ENCODE measurements at places on chromosomes 1 and 21.
A peak's percentile ranks its signal among the peaks of the same experiment; 100 is the strongest.

- no peak for DNase-seq
Measured at GRCh38 chr1:197782722-197783360, 7.6 kb upstream of the DENND1B start.

DNA sequence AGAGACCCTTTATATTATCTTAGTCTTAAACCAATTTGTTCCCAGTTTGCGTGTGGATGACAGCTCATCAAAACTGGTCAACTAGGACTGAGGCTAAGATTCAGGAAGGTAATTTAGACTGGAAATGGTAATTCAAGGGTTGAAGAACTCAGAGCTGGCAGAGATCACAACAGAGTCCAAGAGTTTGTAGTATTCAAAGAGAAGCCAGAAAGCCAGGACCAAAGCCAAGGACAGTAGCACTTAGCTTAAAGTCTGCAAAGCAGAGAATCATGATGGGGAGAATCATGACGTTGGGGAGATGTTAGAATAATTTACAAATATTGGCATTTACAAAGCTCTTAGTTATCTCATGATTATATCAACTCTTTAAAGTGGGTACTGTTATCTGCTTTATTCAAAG, 32.6 kb downstream of the RNF11 start:
- no peak for DNase-seq

DNA sequence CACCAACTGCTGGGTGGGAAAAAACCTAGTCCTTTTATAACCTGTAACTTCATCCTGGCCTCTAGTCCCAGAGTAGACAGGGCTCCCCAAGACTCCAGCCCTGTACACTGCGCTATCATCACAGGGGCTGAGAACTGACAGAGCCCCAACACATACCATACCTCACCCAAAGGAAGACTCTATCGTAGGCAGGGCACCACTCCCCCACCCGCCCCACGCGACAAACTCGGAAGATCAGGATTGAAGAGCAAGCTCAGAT, 15.8 kb downstream of the INPP5B start:
- DNase-seq, result no peak

GRCh38 chr1:13513895-13514546, at the start of gene LRRC38:
Gene LRRC38, minus strand, starts transcription at chr1:13514003. Its CDS starts 410 bp downstream, at chr1:13513593.
- no peak for DNase-seq

DNA sequence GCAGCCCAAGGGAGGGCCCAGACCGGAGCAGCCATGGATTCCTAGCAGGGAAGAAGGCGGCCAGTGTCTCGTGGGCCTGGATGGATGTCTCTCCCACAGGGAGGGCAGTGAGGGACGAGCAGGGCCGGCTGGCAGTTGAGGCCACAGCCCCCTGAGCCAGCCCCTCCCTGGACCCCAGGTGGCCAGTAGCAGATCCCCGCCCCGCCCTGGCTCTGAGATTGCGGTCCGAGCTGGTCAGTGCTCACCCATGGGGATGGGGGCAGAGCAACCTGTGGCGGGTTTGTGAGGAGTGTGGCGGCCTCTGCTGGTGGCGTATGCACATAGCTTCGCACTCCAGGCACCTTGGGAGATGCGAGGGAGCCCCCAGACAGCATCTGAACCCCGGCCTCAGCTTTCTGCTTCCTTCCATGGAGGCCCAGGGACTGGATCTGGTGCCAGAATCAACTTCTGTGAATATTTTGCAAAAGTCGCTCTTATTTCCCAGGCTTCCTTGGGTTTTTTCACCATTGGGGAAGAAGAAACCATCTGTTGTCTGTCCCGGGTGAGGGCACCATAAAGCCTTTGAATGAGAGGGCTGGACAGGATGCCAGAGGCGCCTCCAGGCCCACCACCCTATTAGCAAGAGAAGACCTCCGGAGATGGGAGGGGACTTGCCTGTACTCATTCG, 8.4 kb upstream of the KCNN3 start:
- DNase-seq, result peak; percentile 52

DNA sequence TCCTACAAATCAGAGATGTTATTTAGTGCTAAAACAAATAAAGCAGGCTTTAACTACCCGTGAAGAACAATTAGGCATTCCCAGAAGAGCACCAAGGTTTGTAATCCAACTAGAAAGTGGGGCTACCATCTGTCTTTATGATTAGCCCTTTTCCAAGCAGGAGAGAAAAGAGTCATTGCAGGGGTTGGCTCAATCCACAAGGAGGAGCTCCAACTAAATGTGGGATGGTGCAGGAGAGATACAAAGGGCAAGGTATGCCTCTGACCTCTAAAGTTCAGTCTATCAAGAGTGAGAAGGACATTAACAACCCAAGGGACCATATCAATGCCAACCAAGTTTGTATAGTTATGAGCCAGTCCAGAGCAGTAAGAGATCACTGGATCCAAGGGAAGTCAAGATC, 382.7 kb upstream of the DUSP10 start:
- no peak for DNase-seq

GRCh38 chr21:38788275-38788905, 17.3 kb upstream of the ETS2 start:
- no peak for DNase-seq

- no peak for DNase-seq
Measured at GRCh38 chr1:87584586-87584985, 255.9 kb downstream of the LMO4 start.

Measured in HFFc6 (cell line).